Stimulated activated CD4-positive, alpha-beta T cell treated with anti-CD3 and anti-CD28 coated beads, TNF-alpha, amount 100 ng/mL, for 24 hours (primary cell): ENCODE measurements at places on chromosomes 13 and 19.

DNA sequence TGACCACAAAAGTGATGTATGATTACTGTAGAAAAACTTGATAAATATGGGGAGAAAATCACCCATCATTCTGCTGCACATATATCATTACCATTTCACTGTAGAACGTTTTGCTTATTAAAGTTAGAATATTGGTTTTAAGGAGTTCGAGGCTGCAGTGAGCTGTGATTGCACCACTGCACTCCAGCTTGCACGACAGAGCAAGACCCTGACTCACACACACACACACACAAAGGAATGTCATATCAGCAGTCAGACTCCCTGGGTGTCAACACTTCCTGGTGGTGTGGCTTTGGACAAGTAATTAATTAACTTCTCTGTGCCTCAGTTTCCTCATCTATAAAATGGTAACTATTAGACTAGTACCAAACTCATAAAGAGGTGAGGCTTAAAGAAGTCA is 11.3 kb upstream of the PNMA8A start:
- DNase-seq, result no peak

- DNase-seq, result no peak
Observed at GRCh38 chr13:77806518-77806917, 109.0 kb downstream of the SLAIN1 start.

DNA sequence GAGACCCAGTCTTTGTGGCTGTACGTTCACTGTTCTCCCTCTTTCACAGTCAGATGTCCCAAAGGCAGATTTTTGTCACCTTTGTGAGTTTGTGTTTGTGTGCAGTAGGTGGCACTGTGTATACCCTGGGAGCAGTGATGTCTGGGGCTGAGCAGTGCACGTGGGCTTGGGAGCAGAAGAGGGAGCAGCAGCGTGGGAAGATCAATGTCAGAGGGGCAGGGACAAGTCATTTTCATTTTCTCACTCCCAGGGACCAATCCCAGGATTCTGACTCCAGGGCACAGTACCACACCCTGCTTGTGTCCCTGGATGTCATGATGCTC is 2.0 kb upstream of the PSG6 start:
- DNase-seq, result no peak

DNA sequence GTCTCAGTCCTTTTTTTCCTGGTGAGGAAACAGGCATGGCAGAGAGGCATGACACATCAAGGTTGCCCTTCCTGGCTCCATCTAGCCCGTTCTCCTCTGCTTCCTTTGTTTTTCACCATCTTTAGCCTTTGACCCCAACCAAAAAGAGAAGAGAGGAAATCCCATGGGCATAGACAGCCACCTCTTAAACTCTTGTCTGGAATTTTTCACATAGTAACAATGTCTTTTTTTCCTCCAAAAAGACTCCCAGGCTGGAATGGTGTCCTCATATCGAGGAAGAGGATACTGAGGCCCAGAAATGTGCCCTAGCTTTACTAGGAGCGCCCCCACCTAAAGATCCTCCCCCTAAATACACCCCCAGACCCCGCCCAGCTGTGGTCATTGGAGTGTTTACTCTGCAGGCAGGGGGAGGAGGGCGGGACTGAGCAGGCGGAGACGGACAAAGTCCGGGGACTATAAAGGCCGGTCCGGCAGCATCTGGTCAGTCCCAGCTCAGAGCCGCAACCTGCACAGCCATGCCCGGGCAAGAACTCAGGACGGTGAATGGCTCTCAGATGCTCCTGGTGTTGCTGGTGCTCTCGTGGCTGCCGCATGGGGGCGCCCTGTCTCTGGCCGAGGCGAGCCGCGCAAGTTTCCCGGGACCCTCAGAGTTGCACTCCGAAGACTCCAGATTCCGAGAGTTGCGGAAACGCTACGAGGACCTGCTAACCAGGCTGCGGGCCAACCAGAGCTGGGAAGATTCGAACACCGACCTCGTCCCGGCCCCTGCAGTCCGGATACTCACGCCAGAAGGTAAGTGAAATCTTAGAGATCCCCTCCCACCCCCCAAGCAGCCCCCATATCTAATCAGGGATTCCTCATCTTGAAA is at the start of gene GDF15:
Gene GDF15, plus strand, starts transcription at position 484 of the 868 bp plus-strand sequence. Its CDS starts 32 bp downstream, at position 516.
- no peak for DNase-seq

DNA sequence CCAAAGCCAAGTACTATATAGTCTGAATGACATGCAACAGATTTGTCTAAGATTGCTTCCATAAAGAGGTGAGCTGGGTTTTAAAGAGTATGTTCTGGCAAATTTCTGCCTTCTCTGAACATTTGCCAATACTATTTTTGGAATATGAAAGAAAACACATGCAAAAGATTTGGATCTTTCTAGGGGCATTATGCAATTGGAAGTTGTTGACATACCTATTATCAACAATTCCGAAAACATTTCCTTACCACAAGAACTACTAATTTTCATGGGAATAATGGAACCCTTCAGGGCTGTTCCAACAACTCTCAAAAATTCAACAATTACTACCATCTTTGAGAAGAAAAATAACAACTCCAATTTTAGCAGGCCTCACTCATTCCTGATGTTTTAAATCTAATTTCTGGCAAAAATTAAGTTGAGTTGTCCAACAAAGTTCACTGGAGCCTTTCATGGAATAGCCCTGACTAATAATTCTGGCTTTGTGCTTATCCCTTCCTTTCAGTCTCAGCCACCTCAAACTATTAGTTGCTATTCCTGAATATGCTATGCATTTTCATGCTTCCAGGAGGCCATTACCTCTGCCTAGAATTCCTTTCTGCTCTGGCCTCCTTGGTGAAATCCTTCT is 250.0 kb downstream of the RGCC start:
- no peak for DNase-seq

DNA sequence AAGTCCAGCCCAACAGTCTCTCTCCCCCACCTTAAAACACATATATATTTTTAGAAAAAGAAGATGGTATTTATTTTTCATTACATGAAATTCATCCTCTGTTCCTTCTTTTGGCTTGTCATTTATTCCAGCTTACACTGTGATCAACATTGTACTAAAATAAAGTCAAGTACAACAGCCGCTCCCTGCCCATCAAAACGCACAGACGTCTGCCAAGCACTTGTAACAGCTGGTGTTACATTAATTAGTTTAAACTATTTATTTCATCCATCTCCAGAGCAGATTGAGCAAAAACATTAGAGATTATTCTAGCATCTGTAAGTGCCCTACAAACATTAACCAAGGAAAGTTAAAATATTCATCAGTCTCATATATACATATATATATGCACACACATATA is 350.5 kb downstream of the DACH1 start:
- DNase-seq, result no peak

GRCh38 chr13:97135883-97136282 is 86.2 kb upstream of the MBNL2 start:
- no peak for DNase-seq

GRCh38 chr13:44936246-44936645 is 53.0 kb downstream of the NUFIP1 start:
- DNase-seq, result no peak

DNA sequence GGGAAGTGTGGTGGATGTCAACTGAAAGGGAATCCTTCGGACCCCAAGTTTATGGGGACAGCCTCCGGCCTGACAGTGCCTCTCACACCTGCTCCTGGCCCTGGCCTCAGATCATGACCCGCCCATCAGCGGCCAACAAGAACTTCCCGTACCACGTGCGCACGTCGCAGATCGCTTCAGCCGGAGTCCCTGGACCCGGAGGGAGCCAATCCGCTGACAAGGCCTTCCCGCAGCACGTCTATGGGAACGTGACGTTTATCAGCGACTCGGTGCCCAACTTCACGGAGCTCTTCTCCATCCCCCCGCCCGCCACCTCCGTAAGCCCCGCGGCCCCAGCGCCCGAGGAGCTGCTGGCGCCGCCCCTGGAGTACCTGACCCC is 2.0 kb upstream of the MEGF8 start:
- no peak for DNase-seq

- no peak for DNase-seq
Observed at GRCh38 chr19:38483016-38483630, 49.6 kb downstream of the RYR1 start.

DNA sequence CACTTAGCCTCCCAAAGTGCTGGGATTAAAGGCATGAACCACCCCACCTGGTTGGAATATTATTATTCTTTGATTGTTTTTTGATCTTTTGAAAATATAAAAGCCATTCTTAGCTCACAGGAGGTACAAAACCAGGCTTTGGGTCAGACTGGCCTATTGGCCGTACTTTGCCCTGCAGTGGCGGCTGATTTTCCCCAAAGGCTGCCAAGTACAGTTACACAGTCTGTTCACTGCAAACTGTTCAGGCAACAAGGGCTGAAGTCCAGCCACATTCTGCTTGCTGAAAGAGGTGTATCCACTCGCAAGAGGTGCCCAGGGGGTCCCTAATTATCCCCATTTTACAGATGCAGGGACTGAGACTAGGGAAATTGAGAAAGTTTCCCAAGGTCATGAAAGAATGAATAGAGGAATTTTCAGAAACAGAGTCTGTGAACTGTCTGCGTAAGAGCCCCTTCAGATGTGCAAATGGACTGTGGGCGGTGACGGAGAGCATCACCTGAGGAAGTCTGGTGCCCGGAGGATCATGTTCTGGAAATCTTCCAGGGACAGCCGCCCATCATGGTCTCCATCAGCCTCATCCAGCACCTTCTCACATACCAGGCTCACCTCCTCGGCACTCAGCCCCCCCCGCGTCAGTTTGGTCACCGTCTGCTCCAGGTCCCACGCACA is 9.0 kb downstream of the CIB3 start:
- no peak for DNase-seq

DNA sequence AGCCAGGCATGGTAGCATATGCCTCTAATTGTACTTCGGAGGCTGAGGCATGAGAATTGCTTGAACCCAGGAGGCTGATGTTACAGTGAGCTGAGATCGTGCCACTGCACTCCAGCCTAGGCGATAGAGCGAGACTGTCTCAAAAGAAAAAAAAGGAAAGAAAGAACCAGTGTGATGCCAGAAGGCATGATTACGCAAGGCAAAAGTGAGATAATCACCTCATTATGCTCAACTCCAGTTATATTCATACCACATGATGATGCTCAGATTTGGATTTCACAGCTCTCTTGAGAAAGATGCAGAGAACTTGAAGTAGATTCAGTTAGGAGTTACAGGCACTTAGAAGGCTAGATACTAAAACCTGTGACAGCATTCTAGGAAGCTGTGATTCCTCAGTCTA is 21.8 kb downstream of the RCBTB1 start:
- no peak for DNase-seq

DNA sequence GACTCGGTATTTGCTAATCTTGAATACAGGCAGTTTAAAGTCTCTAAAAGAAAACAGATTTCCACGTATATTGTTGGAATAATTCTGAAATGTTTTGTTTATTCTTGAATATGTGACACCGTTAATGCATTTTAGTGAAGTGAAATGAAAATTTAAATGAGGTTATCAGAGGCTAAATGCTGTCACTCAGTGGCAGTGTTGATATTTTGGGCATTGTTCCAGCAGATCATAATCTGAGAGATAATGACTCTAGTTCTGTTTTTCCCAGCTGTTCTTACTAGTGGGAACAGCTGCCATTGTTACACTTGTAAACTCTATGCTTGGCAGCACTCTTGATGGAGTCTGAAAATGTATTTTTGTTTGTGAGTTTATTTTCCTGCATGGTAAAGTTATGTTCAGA is 365.6 kb upstream of the SLC10A2 start:
- no peak for DNase-seq

DNA sequence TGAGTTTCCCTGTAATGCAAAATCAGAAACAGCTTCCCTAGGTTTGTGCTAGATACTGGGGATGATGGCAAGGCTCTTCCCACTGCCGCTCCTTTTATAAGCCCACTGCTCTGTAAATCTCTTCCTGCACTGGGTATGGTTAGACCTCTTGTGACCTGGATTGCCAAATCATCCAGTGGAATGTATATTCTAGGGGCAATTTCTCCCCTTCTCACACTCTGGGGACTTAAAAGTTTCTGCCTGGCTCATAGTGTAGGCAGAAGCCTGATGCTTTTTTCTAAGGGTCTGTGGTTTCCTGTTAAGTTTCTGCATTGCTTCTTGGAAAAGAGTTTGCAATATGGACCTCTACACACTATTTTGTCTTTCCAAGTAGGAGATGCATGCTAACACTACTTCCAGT is 1582.0 kb upstream of the PCDH20 start:
- no peak for DNase-seq

DNA sequence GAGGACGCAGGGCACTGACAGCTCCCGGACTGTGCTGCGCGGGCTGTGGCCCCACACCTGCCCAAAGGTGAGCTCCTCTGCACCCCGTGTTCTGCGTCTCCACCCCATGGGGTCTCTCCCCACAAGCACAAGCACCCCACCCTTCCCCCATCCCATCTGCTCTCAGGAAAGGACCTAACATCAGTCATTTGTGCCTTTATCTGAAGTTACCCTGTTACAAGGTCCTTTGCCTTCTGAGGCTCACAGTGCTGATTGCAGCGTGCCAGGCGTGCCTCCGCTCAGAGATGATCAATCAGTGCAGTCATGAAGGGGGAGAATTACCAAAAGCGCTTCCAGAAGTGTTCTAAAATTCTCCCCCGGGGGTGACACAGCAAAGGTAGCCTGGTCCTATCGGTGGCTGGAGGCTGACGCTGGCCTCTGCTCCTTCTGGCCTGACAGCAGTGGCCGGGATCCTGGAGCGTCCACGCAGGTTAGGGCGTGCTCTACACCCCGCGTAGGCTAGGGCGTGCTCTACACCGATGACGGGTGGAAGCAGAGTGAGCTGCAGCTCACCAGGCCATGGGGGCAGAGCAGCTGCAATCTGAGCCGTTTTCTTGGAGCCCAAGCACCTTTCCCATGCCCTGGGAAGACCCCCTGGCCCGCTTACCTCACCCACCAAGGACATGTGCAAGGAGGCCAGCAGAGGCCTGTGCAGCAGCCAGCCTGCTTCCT is 84.7 kb upstream of the TM9SF2 start:
- DNase-seq, result no peak

DNA sequence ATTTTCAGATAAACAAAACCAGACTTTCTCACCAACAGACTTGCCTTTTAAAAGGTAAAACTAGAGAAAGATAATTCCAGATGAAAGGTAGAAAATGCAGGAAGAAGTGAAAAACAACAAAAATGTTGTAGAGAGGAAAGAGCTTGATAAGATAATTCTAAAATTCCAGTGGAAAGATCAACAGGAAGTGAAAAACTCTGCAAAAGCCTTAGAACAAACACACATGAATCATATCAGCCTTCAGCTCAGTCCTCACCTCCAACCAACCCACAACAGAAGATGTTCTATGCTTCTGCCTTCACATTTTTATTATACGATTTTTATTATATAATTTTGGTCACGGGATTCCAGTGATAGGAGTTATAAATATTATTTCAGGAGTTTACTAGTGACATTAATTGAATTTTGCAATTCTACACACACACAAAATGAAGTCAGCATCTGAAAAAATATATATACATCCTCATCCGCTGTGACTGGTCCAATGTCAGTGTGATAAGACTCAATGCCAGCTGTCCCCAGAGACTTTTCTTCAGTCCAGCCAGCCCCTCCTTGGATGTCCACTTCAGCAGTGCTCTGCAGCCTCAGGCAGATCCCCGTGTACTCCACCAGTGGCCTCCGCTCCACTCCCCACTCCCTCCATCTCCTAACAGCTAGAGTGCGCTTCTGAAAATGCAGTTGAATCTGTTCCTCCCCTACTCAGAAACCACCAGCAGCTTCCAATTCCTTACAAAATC is 57.9 kb downstream of the GADD45B start:
- no peak for DNase-seq
